Activated CD4-positive, alpha-beta T cell treated with anti-CD3 and anti-CD28 coated beads, Interleukin-2, amount 50 U/mL, for 1 hour (primary cell): ENCODE measurements at places on chromosomes 7 and 10.

- DNase-seq = no peak
Observed at GRCh38 chr10:67665491-67665890, 30.5 kb downstream of the CTNNA3 start.

DNA sequence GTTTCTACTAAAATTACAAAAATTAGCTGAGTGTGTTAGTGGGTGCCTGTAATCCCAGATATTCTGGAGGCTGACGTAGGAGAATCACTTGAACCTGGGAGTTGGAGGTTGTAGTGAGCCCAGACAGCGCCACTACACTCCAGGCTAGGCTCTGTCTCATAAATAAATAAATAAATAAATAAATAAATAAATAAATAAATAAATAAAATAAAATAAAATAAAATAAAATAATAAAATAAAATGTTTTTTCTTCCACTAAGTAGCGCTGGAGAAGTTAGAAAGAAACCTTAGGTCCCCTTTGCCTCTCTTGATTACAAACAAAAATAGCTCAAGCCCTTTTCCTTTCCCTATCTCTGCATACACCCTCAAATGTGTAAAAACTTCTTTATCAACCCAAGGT, 525.9 kb downstream of the IPMK start:
- DNase-seq = no peak

GRCh38 chr10:89392974-89393373, 551 bp downstream of the IFIT1 start:
- no peak for DNase-seq

DNA sequence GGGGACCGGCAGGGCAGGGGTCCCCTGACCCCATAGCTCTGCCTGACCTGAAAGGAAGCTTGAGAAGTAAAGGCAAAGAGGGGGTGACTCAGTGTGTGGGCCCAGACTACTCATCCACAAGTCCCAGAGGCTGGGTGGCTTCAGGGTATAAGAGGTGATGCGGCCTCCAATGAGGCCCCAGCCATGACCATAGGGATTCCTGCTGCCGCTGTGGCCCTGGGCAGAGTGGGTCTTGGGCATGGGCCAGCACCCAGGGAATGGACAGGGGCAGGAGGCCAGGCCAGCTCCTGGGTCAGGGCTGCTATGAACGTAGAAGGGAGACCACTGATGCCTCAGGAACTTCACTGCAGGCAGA, 64.4 kb upstream of the EBF3 start:
- DNase-seq = no peak

DNA sequence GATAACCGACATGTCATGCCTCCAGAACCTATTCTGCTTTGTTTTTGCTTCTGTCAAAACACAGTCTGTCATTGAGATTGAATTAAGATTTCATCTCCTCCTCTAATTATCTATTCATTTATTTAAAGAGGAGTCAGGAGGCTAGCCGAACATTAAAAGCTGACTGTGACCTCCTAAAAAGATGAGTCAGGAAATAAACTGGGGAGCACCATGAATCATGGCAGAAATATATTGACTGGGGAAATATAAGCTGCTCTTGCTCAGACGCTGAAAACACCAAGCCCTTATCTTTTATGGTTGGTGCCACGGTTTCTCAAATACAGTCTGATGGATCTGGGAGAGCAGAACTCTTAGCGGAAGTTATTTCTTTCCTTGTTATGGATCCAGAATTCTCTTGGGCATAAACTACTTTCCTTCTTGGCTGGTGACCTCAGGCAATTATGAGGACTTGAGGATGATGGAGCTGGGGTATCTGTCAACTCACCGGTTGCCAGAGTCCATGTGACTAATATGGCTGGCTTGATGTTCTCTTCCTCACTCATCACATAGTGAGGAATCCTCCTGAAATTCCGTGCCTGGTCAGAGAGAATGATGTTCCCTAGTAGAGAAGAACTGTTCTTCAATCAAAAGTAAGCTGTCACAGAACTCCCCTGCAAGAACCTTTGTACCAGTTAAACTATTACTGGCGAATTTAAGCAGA, 307.6 kb upstream of the PHYHIPL start:
- no peak for DNase-seq
